ENCODE measurements at places on chromosomes 1 and 21. TPM values are rescaled to one million over a fixed set of nuclear protein-coding genes. Genes with fewer than 3 reads are reported as not detected.

SPRR2D gene
- total RNA-seq = not detected

KCNJ9 gene
- not detected for total RNA-seq

C1orf87 gene
- total RNA-seq = not detected

GREM2 gene
- total RNA-seq = not detected

PCAT6 gene
- total RNA-seq = 0.25 TPM

RPTN gene
- not detected for total RNA-seq

PCNX2 gene
- total RNA-seq = 1.4 TPM

LCE1B gene
- not detected for total RNA-seq

CLCNKB gene
- under 0.01 TPM for total RNA-seq

PLEKHA6 gene
- total RNA-seq = 1.5 TPM

DNA sequence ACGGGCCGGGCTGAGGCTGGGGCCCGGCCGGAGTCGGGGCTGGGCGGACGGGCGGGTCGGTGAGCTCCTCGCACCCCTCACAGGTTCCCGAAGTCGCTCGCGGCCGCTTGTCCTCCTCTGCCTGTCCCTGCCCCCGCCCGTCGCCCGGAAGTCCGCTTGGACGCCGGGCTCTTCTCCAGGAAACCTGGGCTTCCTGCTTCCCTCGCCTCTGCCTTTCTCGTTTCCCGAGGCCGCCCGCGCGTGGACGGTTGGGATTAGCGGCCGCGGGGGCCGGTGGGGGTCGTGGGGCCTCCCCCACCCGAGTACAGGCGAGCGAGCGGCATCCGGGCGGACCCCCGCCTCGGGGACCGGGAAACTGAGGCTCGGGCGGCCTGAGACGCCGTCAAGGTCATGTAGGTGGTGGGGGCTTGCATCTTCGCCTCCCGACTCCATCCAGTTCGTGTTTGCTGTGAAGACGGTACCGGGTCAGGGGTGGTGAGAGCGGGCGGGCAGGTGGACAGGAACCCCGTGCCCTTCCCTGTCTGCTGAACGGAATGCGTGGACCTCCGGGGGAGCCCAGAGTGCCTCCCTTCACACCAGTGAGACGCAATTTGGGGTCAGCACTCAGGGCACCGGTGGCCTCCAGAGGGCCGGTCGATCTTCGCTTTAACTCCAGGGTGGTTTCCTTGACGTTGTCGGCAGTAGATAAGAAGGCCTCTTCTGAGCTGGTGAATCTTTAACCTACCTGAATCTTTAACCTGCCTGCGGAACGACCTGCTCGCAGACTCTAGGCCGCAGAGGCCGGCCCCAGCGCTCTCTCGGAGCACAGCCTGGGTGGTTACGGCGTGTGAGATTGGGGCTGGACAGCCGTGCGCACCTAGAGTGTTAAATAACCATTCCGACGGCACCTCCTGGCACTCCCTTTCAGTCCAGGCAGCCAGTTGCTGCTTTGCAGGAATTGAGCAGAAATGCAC is 686 bp downstream of the ARF1 start:
- DNase-seq = peak; percentile 30

DNA sequence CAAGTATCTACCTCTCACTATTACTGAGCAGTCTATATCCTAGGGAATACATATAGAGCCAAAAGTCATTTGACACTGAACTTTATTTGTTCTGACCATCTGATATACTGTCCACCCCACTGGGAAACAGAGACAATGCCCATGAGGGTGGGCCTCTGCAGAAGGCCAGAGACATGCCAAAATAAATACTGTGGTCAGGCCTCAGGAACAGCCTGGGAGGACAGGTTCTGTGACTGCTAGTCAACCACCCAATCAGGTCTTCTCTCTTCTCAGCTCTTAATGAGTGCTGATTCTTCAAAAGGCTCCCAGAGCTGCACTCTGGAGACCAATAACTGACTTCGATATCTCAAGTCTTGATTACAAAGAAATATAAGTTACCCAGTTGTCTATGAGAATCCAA is 5.5 kb upstream of the ANKRD35 start:
- peak; percentile 86 for DNase-seq

GRCh38 chr1:180646093-180646492 is 14.3 kb downstream of the XPR1 start:
- no peak for DNase-seq

- no peak for DNase-seq
Measured at GRCh38 chr1:44067266-44068250, 36.3 kb upstream of the SLC6A9 start.

- DNase-seq = no peak
Measured at GRCh38 chr1:34794001-34794789, 1.4 kb downstream of the GJA4 start.

DNA sequence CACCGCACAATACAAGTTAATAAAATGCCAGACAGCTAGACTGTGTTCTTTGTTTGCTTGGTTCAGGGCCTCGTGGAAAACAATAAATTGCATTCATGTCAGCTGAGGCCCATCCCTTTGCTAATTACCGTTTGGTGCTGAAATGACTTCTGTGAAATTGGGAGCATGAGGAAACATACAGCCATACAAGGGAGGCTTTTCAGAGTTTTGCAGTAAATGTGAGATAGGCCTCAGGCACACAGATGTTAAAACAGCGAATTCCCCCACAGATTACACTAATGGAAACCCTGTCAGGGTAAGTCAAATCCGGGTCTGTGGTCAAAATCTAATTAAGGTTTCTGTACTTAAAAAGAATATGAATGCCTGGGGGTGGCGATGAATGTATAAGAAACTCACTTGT is 173.5 kb upstream of the LMO4 start:
- DNase-seq = no peak

GRCh38 chr21:38590449-38591217 is 92.4 kb upstream of the ERG start:
- no peak for DNase-seq

DNA sequence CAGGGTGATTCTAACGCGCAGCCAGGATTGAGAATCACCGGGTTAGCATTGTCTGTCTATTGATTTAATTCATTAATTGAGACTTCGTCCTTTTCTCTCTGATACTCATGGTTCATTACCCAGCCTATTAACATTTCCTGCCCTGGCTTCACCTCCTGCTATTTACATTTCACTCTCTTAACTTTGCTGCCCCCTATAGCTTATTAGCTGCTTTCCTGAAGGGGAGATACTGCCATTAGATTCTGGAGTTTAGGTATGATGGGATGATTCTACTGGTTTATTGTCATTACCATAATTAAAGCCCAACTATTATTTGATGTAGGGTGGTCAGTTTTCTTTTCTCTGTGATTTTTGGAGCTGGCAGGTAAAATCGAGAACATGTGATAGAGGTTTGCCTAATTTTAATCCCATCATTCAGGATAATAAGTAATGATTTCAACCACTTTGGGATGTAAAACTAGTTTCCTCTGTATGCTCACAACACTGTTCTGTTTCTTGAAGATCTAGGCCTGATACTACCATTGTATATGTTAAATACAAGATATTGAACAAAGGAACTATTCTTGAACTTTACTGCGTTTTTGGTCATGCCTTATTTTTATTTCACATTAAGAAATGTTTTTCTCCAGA is 6.4 kb downstream of the PPP2R5A start:
- DNase-seq = peak; percentile 47

GRCh38 chr1:2258122-2258681 is 30.1 kb downstream of the SKI start:
- DNase-seq = peak; percentile 74

DNA sequence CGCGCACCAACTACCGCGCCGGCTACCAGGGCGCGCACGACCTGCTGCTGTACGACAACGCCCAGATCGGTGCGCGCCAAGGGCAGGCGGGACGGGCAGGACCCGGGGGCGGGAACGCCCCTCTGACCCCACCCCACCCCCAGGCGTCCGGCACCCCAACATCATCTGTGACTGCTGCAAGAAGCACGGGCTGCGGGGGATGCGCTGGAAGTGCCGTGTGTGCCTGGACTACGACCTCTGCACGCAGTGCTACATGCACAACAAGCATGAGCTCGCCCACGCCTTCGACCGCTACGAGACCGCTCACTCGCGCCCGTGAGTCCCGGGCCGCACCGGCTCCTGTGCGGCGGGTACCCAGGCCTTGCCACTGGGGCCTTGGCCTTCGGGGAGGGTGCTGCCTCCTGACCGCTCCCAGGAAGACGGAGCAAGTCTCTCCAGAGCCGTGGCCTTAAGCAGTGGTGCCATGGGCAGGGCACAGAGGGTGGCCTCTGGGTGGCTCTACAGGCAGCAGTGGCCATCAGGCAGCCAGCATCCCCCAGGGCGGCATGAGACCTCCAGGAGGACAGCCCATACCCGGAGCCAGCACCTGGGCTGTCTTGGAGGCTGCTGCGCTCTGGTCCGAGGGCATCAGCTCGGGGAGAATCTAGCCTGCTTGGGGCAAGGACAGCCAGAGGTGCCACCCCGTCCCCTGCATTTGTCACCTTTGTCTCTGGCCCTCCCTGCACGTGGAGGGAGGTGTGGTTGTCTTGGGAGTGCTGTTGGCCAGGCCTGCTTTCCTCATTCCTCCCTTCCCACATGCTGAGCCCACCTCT is 8.1 kb upstream of the MMP23B start:
- DNase-seq = no peak
